ENCODE measurements at places on chromosomes 6 and 20.

DNA sequence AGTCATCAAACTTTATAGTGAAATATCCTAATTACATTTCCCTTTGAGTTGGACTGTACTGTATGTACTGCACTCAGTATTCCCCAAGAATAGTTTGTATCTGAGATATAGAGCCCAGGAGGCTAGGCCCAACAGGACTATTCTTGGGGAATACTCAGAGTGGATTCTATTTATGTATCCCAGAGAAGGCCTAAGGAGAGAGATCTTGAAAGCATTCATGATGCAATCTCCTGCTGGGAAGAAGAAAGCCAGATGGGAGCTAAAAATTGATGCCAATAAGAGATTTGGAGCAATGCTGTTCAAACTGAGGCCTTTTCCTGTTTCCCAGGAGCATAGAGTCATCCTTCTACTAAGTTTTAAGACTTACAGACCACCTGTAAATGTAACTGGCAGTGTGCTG lies 452.1 kb upstream of the PLCB4 start:
- peak; percentile 68 for DNase-seq

DNA sequence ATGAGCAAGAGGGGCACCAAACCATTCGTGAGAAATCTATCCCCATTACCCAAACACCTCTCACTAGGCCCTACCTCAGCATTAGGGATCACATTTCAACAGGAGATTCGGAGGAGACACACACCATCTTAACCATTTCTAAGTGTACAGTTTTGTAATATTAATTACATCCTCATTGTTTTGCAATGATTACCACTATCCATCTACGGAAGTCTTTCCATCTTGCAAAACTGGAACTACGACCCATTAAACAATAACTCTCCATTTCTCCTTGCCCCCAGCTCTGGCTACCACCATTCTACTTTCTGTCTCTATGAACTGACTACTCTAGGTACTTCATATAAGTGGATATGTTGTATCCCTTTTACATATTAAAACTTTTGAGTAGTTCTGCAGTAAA lies 20.1 kb downstream of the ACOT13 start:
- DNase-seq, result no peak

GRCh38 chr20:12049125-12049524 lies 131.4 kb downstream of the BTBD3 start:
- peak; percentile 47 for DNase-seq

DNA sequence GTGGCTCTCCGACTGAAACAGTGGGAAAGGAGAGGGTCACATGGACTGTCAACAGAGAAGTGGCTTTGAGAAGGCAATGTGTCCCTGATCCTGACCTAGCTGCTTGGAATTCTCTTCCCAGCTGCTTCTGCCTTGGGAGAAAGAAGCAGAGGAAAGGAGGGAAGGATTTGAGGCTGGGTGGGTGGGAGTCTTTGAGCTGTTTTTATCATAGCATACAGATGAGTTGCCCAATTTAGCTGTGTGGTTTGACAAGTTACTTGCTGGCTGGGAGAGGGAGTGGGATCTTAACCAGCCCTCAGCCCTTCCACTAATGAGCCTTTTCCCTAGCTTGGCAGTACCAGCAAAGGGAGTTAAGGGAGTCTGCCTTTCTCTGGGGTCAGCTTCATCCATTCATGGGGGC lies 51.1 kb upstream of the MYL9 start:
- no peak for DNase-seq

GRCh38 chr6:15453622-15454021 lies 207.8 kb downstream of the JARID2 start:
- DNase-seq, result no peak

GRCh38 chr20:20820785-20821483 lies 108.5 kb upstream of the RALGAPA2 start:
- DNase-seq, result no peak

DNA sequence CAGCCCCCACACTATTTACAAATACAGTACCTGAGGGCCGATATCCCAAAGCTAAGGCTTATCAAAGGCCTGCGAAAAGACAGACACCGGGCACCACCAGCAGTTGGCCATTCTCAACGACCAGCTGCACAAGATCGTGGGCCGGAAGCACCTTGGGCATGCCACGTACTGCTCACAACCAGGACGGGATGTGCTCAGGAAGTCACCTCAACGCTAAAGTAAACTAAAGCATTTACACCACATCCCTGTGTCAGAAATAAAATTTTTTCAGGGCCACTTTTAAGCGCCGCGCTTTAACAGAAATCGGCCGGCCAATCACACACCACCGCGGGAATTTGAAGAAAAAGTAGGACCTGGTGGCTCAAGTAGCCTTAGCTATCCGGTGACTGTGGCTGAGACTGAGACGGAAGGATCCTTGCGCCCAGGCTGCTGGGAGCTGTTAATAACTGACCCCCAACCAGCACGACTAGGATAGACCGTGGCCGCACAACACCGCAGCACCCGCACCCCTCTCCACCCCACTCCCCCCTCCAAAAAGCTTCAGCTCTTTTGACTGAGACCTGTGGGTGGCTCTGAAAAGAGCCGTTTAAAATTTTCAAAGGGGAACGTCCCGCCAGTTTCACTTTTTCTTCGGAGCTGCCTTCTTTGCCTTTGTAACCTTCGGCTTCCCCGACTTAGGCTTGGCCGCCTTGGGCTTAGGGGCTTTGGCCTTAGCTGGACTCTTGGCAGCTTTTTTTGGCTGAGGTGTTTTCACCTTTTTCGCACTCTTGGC lies 131.2 kb upstream of the BTN3A2 start:
- peak; percentile 70 for DNase-seq

DNA sequence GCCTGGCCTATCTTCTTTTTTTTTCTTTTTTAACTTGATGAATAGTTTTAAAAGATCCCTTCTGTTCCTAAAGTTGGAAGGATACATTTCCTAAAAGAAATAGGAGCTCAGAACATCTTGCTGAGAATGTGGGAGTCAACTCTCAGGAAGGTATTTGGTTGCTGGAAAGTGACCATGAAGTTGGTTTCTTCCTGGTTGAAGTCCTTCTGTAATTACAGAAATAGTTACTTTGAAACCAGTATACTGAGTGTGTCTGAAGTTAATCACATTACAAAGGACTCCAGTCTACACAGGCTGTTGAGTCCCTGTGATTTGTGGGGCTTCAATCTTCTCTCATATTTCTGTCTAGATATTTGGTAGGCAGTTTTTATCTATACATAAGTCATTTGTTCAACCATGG lies 9.8 kb upstream of the PLEKHG1 start:
- no peak for DNase-seq

DNA sequence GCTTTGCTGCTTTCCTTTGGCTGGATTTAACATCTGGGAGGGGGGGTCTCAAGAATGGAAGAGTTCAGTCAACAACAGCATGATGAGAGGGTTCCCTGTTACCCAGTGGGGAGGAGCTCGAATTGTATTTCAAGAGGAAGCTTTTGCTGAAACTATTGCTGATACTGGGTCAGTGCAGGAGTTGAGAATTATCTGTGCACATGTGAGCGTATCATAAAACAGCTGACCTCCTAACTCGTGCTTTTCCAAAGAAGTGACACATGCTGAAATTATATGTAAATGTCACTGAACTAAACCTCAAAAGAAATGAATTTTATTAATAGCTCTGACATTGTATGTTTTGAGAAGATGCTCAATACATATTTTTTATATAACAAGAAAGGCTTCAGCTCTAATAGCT lies 96.3 kb downstream of the PHF3 start:
- no peak for DNase-seq

DNA sequence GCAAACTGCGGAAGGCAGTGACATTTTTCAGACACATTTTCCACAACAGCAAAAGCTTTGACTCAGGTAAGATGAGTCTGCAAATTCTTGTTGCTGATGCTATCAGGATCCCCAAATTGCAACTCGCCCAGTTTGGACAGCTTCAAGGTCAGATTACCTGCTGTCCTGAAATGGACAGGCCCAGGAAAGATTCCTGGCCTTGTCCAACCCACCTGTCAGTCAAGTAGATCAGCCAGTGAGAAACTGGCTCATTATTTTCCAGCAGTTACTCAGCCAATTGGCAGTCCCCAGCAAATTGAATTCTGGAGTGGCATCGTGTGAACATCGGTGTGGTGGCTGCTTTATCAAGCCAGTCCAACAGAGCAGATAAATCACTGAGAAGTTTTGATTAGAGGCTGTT lies 84.5 kb upstream of the SNAP25 start:
- DNase-seq, result no peak

- DNase-seq, result no peak
Measured at GRCh38 chr20:32832664-32833063, 12.9 kb downstream of the MAPRE1 start.

- DNase-seq, result no peak
Measured at GRCh38 chr6:7324520-7324919, 11.5 kb upstream of the SSR1 start.

DNA sequence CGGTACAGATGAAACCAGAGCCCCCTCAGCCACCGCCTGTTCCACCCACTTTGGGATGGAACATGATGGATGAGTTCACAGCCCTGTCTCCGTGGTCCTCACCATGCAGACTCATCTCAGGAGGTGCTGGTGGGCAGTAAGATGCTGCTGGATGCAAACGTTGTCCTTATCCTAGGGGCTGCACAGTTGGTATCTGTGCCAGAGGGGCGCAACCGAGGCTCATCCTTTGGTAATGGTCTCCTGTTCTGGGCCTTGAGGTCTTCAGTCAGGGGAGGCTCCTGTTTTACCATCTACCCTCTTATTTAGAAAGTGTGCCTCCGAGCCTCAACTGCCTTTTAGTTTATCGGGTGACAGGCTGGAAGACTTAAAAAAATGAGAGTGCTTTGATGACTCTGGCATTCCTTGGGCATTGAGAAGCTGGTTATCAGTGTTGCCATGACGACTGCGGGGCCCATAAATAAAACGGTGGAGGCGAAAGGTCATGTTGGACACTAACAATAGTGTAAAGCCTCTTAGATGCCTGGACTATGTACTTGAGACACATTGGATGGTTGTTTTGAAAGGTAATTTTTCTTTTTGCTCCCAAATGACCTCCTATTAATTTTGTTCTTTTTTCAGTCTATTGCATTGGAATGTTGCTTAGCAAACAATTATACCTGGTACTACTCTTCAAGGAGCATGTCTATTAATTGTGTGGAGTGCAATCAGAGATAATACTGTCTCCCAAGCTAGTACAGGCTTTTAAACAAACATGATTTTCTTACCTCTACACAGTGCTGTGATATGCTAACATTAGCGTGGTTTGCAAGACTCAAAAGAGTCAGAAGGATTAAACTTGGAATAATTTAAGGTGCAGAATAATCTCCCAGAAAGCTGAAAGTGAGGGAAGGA lies 74.2 kb upstream of the DSP start:
- DNase-seq, result peak; percentile 39

DNA sequence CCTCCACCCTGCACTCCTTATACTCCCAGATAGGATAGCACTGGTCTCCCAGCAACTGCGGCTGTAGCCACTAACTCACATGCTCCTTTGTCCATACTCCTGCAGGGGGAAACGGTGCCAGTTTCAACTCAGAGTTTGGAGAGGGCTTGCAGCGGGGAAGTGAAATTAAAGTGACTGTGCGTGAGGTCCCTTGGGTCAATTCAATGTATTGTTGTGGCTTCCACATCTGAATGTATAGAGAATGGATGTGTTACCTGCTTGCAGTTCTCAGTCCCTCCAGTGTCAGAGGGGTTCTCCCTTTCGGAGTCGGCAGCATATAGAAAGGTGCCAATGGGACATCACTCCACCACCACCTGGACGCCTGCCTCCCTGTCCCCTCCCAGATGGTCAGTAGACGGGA lies 93.6 kb upstream of the CNKSR3 start:
- no peak for DNase-seq

GRCh38 chr6:139612135-139612465 lies 237.7 kb upstream of the CITED2 start:
- no peak for DNase-seq

DNA sequence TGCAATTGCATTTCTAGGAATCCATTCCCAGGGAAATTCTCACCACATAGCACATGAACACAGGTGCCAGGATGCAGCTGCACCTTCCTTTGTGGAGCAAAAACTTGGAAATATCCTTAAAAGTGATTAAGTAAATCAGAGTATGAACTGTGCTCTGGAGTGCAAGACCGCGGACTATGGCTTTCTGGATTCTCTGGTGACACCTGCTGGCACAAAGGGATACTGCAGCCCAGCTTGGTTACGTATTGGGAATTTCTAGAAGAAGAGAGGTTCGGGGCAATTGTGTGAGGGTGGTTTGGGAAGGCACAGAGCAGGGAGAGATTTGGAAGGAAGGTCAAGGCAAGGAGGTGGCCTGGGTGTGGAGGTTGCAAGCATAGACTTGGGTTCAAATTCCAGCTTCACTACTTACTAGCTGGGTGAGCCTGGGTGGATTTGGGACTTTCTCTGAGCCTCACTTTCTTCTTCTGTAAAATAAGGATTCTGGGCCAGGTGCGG lies 15.9 kb upstream of the PEDS1 start:
- DNase-seq, result peak; percentile 88

DNA sequence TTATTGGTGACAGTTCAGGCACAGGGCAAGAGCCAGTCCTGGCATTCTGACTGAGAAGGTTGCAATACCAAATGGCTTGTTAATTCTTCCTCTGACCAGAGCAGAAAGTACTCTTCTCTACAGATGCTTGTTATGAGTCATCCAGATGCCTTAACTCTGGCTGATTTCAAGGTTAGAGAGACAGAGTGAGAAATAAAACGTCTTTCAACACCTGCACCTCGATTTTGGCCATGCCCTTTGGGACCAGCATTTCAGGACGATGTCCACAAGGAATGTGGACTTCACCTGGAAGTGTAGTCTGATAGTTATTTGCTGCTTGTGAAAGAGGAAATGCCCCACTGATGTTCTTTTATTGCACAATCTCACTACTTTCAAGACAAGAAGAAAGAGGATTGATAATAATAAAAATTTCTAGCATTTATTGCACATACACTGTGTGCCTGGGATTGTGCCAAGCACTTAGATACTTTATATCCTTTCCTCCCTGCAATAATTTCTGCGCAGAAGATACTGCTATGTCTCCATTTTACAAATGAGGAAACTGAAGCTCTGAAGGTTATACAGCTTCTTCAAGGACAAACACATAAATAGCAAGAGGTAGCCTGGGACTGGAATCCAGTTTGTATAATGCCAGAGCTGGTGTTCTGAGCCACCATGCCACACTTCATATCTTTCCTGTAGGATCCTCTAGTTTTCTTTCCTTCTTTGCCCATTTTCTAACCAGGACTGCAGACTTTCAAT lies 33.5 kb upstream of the MCM3 start:
- peak; percentile 52 for DNase-seq

DNA sequence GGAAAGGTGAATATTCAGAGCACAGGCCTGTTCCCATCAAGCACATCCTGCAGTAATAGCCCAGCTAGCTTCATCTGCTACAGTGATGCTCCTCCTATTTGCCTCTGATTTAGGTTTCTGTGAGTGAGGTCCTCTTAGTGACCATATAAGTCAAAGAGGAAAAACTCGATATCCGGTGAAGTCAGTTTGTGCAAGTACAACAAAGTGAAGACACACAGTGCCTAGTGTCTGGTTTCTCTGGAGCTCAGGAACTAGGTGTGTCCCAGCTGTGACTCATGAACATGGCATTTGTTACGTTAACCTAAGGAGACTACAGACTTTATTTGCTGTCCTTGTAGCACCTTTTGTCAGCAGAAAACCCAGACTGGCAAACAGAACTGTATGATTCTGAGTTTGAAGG lies 33.9 kb downstream of the EDN1 start:
- peak; percentile 81 for DNase-seq

All from fibroblast of pulmonary artery (primary cell).